ENCODE measurements at places on chromosomes 6 and 20.

GRCh38 chr6:29521006-29521680 is 33.4 kb upstream of the MAS1L start:
- no peak for DNase-seq

DNA sequence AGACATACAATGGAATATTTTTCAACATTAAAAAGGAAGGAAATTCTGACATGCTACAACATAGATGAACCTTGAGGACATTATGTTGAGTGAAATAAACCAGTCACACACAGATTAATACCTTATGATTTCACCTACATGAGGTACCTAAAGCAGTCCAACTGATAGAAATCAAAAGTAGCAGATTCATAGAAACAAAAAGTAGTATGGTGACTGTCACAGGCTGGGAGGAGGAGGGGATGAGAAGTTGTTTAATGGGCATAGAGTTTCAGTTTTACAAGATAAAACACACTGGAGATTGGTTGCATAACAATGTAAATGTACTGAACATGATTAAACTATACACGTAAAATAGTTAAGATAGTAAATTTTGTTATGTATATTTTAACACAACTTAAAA is 48.5 kb upstream of the OLIG3 start:
- no peak for DNase-seq

DNA sequence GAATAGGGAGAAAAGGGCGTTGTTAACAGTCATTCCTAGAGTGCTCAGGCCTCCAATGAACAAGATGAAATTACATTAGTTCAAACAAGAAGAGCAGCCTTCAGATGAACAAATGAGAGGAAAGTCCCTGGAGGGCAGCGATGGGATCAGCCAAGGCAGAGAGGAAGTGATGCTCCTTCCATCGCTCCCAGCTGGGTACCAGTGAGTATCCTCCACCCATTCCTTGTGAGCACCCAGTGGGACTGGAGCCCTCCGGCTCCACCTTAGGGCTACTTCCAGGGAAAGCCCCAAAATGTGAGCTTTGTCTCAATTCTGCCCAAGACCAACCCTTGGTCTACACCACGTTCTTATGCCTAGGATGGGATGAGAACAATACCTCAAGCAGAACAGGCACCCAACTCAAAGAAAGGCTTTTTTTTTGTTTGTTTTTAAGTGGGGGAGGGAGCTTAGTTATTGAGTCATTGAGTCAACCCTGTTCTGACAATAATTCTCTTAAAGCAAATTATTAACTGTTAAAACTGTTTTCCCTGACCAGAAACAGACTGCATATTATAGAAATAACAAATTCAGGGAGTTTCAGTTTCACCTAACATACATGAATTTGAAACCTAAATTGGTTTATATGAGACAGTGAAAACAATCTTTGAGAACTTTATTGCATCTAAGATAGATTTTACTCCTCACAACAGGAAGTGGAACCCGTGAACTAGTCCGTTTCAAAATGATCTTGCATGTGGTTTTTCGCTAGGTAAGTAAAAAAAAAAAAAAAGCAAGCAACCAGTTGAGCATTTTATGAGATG is 106.9 kb downstream of the IPCEF1 start:
- DNase-seq, result no peak

- DNase-seq, result no peak
Observed at GRCh38 chr20:10902576-10903282, 228.9 kb upstream of the JAG1 start.

GRCh38 chr20:14062786-14063185 is 67.5 kb downstream of the MACROD2 start:
- no peak for DNase-seq

- no peak for DNase-seq
Observed at GRCh38 chr20:8331740-8332412, 199.8 kb downstream of the PLCB1 start.

- no peak for DNase-seq
Observed at GRCh38 chr6:133612459-133612858, 276.5 kb upstream of the TCF21 start.

DNA sequence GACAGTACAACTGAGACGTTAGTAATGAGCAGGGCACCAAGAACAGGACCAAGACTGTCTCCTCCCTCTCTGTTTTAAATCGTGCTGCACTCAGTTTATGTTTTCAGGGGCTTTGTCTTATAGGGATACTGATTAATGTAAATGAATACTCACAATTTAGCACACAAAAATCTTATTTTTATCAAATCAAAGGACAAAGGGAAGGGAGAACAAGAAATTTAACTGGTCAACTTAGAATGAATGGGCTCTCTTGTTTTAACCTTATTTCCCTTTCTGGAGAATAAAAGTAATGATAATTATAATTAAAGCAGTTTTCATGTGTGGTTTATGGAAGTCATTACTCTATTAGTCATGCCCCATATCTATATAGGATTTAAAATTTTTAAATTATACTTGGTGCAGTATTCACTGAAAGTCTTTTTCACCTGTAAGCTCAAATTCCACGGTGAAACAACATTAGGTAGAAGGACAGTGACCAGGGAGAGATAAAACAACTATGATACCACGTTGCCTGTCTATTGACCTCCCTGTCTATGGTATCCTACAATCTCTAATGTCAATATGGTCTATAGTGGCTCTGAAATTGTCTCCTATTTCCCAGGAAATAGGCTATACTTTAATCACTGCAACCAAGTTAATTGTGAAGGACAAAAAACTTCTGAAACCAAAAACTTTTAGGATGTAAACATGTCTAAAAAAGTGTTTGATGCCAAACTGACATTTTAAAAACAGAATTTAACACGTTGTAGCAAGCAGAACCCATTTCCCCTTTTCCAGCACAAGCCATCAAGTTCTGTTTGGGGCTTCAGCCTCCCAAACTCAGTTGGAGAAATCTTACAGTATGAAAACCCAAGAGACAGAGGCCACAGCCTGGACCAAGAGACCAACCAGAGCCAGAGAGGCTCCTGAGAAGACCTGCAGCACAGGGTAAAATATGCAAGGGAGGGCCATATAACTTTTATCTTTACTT is 15.0 kb downstream of the ELOVL5 start:
- DNase-seq, result no peak

GRCh38 chr20:62359491-62360121 is 7.5 kb downstream of the LAMA5 start:
- DNase-seq, result no peak

DNA sequence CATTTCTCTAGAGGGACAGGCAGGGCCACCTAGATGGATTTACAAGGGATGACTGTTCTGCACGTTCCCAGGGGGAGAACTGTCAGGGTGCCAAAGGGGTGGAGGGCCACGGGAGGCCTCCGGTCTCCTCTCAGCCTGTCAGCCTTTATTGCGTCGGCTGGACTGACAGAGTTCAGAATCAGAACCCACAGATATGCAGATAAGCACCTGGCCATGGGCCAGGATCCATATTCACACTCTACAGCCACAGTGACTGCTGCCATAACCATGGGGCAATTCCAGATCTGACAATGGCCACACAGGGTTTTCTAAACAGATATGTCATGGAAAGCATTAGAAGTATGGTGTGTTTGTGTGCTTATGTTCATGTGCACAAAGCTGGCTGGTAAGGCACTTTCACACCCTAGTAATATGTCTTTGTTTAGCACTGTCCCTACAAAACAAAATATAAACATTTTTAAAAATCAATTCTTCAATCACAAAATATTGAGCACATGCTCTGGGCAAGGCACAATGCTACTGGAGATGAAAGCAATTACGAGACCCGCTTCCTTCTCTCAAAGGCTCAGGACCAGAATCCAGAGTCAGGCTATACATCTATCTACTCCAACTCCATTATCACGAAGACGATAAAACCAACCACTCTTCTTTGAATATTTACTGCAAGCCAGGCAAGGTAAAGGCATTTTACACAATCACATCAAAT is 29.1 kb downstream of the TRAM2 start:
- DNase-seq, result no peak

DNA sequence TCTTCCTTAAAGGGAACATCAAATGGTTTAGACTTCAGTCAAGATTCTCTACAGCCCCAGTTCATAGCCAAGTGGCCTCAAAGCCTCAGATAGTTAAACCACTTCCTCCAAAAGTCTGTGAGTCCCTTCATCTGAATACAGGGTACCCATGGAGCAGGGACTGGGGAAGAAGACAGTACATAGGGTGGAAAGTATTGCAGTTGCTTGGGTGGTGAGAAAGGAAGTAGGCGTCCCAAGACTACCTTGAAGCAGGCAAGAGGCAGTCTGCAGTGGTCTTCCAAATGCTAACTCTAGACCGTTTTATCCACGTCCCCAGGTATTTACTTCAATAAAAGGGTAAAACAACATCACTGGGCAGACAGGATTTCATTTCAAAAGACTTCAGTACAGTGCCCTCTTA is 2.0 kb downstream of the FYN start:
- DNase-seq, result no peak

GRCh38 chr20:33132513-33133372 is 35.2 kb upstream of the BPIFA2 start:
- DNase-seq, result no peak

- DNase-seq, result no peak
Observed at GRCh38 chr20:1918491-1919165, 23.4 kb downstream of the SIRPA start.

GRCh38 chr20:40637176-40637575 is 51.9 kb downstream of the MAFB start:
- DNase-seq, result no peak

GRCh38 chr6:3286641-3287171 is 28.0 kb downstream of the PSMG4 start:
- DNase-seq, result no peak

DNA sequence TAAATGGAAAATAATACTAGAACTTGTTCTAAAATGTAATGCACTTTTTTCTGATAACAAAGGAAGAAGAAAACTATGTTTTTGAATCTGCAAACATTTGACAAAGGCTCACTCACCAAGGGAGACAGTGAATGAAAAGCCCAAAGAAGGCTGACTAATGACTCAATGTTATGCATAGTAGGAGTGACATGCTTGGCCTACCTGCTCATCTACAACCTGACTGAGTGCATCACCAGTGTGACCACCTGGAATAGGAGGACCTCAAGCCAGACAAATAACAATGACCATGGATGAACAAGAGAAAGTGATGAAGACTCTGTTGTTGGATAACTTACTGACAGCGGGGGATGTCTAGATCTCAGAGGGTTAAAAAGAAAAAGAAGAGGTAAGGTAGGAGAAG is 157.2 kb downstream of the SIM1 start:
- DNase-seq, result no peak

DNA sequence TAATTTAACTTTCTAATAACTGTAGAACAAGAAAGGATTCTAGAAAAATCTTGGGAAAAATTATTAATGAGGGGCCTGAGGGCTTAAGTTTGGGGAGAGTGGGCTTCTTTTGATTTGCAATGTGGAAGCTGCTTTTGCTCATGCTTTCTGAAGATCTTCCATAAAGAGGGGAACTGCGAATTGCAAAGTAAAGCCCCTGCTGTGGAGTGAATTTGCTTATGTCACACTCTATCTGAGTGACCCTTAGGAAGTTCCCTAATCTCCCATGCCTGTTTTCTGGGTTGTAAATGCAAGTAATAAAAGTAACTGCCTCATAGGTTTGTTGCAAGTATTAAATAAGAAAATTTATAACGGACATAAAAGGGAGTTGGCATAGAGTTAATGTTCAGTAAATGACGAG is 301.2 kb downstream of the PLCB1 start:
- DNase-seq, result no peak

- no peak for DNase-seq
Observed at GRCh38 chr6:156839591-156840001, 62.4 kb downstream of the ARID1B start.

GRCh38 chr6:161882196-161882765 is 608.4 kb upstream of the AGPAT4 start:
- no peak for DNase-seq

DNA sequence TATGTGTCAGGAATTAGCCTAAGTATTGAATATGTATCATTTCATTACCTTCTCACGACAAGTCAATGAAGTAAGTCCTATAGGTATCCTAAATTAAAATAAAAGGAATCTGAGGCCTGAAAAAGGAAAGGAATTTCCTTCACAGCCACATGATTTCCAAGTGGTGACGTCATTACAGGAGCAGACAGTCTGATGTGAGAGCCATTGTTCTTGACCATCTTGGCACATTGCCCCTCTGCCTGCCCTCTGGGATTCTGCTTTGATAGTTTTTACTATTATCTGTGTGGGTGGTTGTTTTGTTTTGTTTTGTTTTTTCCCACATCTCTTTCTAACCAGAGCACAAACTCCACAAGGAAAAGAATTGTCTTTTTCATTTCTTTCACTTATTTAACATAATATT is 219.8 kb upstream of the UFL1 start:
- no peak for DNase-seq

GRCh38 chr6:38482466-38482865 is 157.3 kb downstream of the BTBD9 start:
- no peak for DNase-seq

GRCh38 chr6:138803861-138804260 is 8.0 kb downstream of the ECT2L start:
- DNase-seq, result no peak

DNA sequence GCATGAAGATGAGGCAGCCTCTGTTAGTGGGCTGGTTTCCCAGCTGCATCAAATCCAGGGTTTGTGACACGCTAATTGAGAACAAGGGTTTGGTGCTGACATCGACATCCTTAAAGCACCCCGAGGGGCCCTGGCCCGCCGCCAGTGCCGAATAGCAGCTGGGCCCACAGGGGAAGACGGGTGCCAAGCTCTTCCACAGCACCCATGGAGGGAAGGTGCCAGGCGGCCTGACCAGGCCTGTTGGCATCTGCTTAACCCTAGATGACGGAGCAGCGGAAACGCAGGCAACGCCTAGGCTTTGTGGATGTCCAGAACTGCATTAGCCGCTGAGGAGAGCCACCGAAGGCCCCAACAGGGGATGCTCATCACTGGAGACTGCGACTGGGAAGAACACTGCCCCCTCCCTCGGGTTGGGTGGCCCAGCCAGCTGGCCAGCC is 16.0 kb downstream of the UQCC2 start:
- DNase-seq, result peak; percentile 21

GRCh38 chr6:154786144-154786868 is 53.1 kb downstream of the SCAF8 start:
- DNase-seq, result no peak

GRCh38 chr20:63775096-63775978 is 35.8 kb downstream of the SLC2A4RG start:
- DNase-seq, result peak; percentile 6

GRCh38 chr6:135181333-135182070 is 394 bp downstream of the MYB start:
- no peak for DNase-seq

DNA sequence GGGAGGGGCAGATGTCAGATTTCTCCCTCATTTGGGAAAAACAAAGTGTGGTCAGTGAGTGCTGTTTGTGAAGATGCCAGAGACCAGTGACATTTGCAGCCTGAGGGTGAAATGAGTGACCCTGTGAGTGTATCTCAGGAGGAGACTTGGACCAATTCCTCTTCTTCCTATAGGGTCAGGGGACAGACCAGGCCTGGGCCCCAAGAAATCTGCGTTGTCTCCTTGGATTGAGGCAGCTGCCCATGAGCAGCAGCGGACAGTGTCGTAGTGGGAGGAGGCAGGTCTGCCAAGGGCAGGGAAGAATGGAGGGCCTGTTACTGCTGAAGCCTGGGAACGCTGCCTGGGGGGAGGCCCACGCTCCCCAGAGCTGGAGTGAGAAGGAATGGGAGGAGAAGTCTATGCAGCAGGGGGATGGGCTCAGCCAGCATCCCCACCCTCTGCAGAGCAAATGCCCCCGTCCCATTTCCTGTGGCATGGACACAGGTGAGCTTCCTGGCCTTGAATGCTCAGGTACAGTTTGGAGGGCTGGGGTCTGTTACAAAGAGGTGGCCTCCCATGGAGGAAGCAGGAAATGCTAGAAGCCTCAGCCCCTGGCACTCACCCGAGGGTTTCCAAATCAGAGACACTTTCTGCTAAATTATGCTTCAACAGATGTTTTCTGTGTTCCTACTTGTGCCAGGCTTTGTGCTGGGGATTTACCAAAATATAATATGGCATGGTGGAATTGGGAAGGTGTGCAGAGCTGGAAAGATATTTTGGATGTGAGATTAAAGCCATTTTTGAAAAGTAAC is 29.8 kb downstream of the DAAM2 start:
- DNase-seq, result peak; percentile 80
